ENCODE measurements at places on chromosomes 4 and X. TPM values are rescaled to one million over a fixed set of nuclear protein-coding genes. Genes with fewer than 3 reads are reported as not detected.

DNA sequence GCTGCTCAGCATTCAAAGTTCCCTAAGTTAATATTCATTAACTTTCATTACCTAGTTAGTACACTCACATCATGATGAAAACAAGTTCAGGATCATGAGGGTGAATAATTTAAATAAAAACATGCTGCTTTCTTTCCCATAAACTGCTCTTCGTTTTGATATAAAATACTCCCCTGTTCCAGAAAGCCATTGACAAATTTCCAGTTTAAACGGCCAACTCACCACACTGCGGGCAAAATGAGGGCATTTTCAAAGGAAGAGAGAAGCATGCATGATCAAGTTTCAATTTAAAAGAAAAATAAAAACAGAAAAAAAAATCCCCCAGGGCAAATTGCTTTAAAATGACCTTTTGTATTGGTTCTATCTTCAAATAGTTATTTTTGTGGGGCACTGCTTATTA is 69.6 kb downstream of the EPHA5 start:
- H3K4me1 ChIP-seq = no peaks in the 10 kb centered on the region
- no peaks in the 10 kb centered on the region for H3K27me3 ChIP-seq
- DNase-seq = no peak
- H3K4me3 ChIP-seq = no peak overlapping the region
- no peaks in the 10 kb centered on the region for H3K36me3 ChIP-seq

- no peaks in the 10 kb centered on the region for H3K4me1 ChIP-seq
- DNase-seq = no peak
- no peaks in the 10 kb centered on the region for H3K36me3 ChIP-seq
- no peak overlapping the region for H3K4me3 ChIP-seq
Measured at GRCh38 chr4:131644619-131645018, 1504.5 kb upstream of the PCDH10 start.

DNA sequence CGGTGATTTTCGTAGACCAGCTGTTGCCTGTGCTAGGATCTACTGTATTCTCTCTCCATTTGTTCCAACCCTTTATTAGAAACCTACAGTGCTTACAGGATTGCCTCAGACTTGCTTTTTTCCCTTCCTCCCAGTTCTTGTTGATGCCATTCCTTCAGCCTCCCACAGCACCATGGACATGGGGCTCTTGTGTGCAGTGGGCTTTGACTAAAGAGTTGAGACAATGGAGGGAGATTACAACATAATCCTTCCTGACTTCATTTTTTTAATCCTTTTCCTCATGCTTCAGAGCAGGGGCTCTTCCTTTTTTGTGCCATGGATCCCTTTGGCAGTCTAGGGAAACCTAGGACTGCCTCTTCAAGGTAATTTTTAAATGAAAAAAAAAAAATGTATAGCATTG is 92.1 kb downstream of the BMPR1B start:
- H3K27ac ChIP-seq = no peak overlapping the region
- H3K27me3 ChIP-seq = peaks cover 2% of the 10 kb centered on the region
- no peak for DNase-seq
- no peaks in the 10 kb centered on the region for H3K4me1 ChIP-seq
- H3K36me3 ChIP-seq = no peaks in the 10 kb centered on the region
- no peak overlapping the region for H3K4me3 ChIP-seq

DNA sequence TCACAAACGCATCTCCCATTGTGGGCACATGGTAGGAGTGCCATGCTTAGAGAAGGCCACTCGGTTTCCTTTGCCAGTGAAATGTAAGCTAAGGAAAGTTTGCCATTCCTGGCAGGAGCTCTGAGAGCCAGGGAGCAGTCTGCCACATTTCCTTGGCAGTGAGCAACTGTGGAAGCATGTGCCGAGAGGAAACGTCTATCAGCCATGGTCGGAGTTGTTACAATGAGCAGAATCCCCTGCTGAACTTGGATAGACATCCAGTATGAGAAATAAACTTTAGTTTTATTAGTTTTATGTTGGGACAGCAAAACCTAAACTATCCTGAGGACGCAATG is 51.1 kb downstream of the ENOPH1 start:
- H3K27ac ChIP-seq = no peak overlapping the region
- DNase-seq = no peak
- H3K4me1 ChIP-seq = no peaks in the 10 kb centered on the region
- no peak overlapping the region for H3K4me3 ChIP-seq
- no peaks in the 10 kb centered on the region for H3K27me3 ChIP-seq

- no peaks in the 10 kb centered on the region for H3K36me3 ChIP-seq
- no peak for DNase-seq
- no peaks in the 10 kb centered on the region for H3K27me3 ChIP-seq
- H3K4me3 ChIP-seq = no peak overlapping the region
- no peak overlapping the region for H3K27ac ChIP-seq
- H3K4me1 ChIP-seq = no peaks in the 10 kb centered on the region
Measured at GRCh38 chr4:61443813-61444510, 243.8 kb downstream of the ADGRL3 start.

DNA sequence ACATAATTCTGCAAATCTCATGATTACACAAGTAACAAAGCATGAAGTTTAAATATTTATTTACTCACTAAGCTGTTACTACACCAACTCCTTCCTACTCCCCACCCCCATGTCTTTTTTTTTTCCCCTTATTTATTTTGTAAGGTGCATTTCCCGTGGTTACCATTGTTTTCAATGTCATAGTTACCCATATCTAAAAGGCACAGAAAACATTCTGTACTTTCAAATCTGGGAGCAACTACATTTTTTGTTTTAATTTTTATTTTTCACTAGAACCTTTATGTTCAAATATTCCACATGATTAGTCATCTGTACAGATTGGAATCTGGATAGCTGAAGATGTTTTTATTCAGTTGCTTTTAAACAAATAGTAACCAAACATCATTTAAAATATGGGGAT is 62.8 kb downstream of the PPP3CA start:
- H3K4me1 ChIP-seq = peaks cover 51% of the 10 kb centered on the region
- H3K27me3 ChIP-seq = no peaks in the 10 kb centered on the region
- H3K4me3 ChIP-seq = no peak overlapping the region
- H3K27ac ChIP-seq = no peak overlapping the region
- H3K36me3 ChIP-seq = no peaks in the 10 kb centered on the region
- DNase-seq = no peak

WDR17 gene
- 1.5 TPM for total RNA-seq

FSTL5 gene
- total RNA-seq = not detected

PHOX2B gene
- not detected for total RNA-seq

DCAF8L2 gene
- total RNA-seq = not detected

FHIP1A gene
- total RNA-seq = 0.76 TPM
